CD4-positive, CD25-positive, alpha-beta regulatory T cell (primary cell): ENCODE measurements at places on chromosomes 6 and 20.

GRCh38 chr20:33685328-33686099 is 671 bp downstream of the E2F1 start:
- peak; percentile 81 for DNase-seq

GRCh38 chr6:429515-430121 is 38.1 kb downstream of the IRF4 start:
- no peak for DNase-seq

DNA sequence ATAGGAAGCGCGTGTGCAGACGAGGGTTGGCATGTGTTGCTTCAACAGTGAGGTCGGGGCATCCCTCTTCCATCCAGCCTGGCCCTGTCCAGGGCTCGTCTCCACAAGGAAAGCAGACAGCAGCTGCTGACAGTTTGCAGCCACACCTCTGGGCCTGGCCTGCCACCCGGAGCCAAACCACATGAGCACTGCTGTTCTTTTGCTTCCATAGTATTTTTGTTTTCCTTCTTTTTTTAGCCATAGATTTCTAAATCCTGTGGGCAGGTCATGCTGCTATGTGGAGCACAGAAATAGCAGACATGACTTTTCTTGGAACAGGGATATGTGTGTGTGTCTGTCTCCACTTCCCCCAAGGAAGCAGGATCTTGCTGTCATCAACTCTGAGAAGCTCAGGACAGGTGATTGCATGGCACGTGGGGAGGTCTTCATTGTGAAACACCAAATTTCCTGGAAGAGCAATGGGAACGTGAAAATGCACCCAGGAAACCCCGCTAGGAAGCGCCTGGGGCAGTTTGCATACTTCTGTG is 167.4 kb downstream of the DTNBP1 start:
- no peak for DNase-seq

DNA sequence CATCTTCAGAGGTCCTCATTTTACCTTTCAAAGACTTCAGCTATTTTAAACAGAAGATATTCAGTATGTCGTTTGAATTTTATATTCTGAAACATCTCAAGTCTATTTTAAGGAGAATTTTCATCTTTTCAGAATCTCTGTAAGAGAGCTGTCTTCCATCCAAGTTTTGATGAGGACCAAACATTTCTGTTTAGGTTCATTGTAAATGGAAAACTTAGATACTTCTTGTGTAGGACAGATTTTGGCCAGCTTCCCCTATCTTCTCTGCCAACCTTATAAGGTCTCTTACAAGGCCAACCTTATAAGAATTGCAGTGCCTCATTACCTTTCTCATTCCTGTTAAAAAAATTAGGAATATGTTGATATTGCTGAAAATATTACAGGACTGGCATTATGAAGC is 88.1 kb downstream of the AKAP7 start:
- DNase-seq = no peak

DNA sequence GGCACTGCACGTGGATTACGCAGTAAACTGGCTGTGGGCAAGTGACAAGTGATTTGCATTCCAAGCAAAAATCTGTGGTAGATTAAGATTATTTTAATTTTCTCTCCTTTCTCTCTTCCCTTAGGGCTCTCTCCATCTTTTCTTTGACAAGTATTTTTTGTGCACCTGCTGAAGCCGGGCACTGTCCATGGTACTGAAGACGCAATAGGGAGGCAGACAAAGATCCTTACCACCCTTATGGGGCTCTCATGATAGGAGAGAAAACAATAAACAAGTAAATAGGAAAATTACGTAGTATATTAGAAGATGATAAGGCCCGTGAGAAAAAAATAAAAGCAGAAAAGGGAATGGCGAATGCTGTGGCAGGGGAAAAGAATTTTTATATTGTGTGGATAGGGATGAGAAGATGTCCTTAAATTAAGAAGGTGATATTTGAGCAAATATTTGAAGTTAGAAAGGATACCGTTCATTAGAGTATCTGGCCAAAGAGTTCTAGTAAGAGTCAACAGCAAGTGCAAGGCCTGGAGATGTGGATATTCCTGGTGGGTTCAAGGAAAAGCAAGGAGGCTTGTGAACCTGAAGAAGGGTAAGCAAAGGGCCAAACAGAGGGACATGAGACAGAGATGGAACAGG is 146.0 kb downstream of the LAMP5 start:
- DNase-seq = no peak

DNA sequence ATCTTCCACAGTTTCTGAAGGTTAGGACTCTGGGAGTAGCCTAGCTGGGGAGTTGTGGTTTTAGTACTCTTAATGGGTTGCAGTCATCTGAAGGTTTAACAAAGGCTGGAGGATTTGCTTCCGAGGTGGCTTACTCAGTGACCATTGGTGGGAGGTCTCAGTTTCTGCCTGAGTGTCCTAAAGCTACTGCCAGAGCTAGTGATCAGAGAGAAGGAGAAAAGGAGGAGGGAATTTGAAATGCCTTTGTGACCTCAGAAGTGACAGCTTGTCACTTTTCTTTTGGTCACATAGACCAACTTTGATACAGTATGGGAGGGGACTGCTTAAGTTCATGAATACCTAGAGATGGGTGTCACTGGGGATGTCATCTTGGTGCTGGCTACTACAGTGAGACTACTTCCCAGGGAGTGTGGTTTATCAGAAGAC is 41.3 kb downstream of the NCOA3 start:
- no peak for DNase-seq

DNA sequence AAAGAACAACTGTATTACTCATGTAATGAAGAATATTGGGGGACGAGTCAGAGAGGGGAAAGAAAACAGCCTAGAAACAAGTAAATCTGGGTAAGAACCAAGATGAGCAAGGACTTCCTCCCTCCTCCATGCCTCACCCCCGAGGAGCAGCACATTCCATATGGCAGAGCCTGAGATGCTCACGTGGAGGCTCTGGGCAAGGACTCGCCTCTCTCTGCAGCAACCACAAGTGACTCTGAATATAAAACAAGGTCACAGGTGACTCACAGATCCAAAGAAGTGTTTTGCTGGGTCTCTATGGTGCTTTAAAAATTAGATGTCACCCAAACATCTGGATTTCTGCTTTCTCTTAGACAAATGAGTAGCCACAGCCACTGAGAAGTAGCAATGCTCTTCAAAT is 453.0 kb upstream of the SULF2 start:
- no peak for DNase-seq
